NCI-H1105 treated with DMSO at 0.1 percent for 48 hours (cell line): ENCODE measurements at places on chromosomes 7 and 10.
A peak's percentile ranks its signal among the peaks of the same experiment; 100 is the strongest.

- no peak for DNase-seq
These were observed 20.6 kb upstream of the TBXAS1 start for GRCh38 chr7:139808427-139808826.

- no peak for DNase-seq
These were observed 50.5 kb upstream of the TRIM8 start for GRCh38 chr10:102593804-102594079.

DNA sequence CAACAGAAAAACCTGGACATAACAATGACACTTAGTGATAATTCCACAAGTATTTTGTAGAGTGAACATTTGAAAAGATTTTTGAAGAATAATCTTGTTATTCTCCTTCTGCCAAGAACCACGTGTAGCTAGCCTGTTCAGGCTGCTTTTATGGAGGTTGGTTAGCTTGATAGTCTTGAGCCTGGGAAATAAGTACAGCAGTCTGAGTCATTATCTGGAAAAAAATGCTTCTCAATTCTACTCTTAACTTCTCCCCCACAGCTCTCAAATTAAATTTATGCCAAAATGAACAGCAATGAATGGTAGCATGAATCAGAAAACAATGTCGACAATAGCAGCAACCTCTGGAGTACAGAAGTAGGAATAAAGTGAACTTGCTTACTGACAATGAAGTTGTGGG is 63.2 kb downstream of the GPR37 start:
- DNase-seq: no peak

GRCh38 chr10:74213571-74214162 is 62.6 kb downstream of the ADK start:
- DNase-seq: peak; percentile 8

- no peak for DNase-seq
These were observed 119.1 kb downstream of the NRBF2 start for GRCh38 chr10:63252095-63252762.

DNA sequence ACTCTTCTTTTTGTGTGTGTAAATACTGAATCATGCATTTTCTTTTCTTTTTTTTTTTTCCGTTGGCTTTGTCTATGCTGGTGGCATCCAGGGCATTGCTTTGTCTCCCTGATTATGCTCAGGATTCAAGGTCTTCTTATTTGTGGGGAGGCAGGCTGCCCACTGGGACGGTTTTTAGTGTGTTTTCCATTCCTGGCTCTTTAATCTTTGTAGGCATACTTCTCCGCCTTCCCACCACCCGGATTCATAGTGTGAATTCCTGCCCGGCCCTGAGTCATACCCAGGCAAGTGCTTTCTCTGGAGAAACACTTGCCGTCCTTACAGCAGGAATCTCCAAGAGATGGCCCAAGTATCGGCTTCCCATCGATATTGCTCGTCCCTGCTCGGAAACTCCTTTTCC is 5.2 kb downstream of the ZNF655 start:
- DNase-seq: no peak

DNA sequence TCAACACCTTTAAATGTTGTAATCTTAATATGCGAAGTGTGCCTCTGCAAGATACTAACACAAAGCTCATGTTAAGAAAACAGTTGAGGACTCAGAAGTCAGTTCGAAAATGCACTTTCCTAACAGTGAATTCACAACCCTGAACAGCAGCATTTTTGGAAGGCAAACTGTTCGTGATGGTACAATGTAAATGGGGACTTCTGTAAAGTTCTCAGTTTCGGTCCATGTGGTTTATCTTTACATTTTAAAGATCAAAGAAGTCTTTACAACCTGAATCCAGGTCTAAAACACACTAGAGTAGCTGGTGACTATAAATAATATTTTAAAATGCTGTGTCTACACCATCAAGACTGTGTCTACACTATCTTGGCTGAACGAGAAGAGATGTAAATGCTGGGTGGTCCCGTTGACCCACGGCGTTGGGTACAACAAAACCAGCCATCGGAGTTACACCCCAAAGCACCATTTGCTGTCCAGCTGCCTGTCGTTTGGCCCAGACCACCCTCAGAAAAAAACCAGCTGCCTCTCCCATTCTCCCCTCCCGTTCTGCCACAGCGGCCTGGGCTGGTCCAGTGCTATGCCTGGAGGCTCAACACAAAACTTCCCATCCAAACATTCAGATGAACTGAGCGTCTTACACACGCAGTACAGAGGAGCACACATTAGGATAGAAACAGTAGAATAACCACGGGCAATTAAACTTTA is 42.9 kb downstream of the MKI67 start:
- no peak for DNase-seq

- DNase-seq: no peak
These were observed 53.3 kb downstream of the AKAP9 start for GRCh38 chr7:91993976-91994375.

GRCh38 chr10:29240986-29241660 is 47.7 kb upstream of the LYZL1 start:
- no peak for DNase-seq

DNA sequence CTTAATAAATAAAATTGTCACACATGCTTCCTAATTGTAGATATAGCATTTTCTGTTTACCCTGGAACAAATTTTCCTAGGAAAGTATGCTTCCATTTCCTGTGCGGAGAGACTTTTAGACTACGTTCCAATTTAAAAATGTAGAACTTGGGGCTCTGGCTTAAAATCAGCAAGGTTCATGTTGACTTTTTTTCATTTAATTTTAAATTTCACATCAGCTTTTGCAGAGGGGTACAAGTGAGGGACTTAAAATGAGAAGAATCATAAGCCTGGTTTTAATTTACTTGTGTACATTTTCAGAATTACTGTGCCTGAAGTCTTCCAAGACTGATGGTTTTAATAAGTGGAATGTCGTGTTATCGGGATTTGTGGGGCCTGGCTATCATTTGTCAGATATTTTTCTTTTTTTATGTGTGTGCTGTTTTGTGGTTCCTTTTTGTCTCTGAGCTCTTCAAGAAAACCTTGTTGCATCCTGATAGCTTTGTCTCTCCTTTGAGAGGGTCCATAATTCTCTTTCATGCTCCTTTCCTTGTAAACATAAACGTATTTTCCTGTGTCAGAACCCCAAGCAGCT is 8.8 kb upstream of the ATRNL1 start:
- no peak for DNase-seq

DNA sequence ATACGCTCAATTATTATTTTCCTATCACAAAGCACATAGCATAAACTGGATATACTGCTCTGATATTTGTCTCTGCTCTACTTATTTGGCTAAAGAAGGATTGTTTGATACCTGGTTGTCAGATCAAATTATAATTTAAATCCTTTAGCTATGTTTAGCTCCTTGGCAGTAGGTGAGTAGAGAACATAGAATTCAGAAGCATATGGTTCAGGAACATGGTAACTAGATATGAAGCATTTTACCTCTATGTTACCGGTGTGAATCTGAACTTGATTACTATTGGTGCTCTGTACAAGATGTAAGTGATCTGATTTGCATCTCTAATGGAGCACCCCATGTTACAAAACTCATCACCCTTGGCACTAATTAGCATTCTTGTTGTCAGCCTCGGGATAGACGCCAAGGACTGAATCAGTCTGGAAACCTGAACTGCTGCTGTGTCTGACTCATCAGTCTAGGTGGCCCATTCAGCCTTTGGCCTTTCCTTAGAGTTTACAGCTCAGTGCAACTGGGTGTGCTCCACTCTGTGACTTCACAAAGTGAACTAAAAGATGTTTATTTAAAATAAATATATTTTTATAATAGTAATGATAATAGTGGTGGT is 12.3 kb upstream of the MYPN start:
- peak; percentile 1 for DNase-seq

DNA sequence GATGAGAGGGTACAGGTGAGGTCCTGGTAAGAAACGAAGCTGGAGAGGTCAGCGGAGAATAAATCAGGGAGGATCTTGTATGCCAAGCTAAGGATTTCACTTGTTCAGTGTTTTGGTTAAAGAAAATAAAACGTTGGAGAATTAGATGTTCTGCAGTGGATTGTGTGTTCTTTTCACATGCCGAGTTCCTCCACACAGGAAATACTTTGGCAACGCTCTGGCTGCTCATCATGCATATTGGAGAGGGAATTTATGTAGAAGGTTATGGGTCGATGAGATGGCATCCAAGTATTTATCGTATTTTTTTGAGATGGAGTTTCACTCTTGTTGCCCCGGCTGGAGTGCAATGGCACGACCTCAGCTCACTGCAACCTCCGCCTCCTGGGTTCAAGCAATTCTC is 11.0 kb downstream of the RPS24 start:
- DNase-seq: no peak

DNA sequence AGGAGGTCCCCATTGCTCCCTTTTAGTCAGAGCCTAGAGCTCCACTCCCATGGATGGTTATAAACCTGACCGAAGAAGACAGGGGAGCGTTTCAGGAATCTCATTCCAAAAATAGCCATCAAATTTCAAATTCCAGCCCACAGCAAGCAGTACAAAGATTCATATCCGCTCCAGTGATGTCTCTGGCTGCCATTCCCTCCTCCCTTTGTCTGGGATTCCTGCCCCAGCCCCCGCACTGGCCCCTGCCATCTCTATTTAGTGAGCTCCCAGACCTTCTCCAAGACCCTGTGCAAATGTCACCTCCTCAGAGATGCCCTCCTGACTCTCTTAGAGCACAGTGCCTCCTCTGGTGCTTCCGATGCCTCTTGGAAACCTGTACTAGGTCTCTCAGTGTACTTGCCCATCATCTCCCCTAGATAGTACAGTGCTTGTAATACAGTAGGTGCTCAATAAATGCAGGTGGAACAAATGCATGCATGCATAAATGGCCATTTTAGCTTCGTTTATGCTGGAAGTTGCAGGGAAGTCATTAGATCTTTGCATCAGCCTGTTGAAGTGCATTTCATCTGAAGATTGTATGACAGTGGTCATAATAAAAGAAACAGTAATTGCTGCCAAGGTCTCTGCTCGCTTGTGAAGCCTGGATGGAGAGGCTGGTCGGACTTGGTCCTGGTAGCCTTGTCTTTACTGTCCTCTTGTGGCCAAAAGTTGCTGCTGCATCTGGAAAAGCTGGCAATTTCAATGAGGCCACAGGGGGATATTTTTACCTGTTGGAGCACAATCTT is 32.0 kb upstream of the HABP2 start:
- peak; percentile 51 for DNase-seq

DNA sequence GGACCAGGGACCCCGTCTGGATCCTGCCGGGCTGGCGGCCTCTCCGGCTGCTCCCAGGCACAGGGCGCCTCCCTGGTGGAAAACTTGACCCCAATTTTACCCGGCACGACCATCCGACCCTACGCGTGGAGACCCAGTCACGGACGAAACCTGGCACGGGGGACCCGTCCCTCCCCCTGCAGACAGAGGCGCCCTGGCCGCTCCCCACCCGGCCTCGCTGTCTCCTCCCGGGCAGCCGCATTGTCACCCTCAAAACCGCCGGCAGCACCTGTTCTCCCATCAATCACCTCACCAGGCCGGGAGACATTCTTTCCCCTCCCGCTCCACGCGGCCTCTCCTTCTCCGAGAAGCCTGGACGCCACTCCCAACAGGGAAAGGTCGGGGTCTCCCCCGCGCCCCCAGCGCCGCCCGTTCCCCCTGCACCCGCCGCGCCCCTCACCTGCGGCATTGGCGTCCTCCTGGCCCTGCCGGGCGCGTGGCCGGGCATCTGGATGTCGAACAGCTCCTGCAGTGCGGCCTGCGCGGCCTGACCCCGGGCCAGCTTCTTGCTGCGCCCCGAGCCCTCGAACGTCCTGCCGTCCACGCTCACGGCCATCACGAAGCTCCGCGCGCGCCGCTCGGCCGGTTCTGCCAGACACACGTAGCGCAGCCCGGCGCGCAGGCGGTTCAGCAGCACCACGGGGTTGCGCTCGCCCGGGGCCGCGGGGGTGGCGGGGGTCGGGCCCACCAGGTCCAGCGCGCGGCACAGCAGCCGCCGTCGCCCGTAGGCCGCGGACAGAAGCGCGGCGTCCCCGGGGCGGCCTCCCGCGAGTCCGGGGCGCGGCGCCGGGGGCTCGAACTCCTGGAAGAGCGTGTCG is 306.6 kb downstream of the WDR37 start:
- DNase-seq: no peak

DNA sequence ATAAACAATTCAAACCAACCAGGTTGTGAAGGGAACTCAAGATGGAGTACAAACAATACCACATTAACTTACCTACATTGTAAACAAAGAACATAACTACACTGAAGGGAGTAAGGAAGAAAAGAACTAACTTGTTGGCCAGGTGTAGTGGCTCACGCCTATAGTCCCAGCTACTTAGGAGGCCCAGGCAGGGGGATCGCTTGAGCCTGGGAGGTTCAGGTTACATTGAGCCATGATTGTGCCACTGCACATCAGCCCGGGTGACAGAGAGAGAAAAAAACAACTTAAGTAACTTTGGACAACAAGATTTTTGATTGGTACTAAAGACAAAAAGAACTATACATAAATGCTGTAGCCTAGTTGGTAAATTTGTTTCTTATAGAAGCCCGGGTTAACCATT is 68.8 kb downstream of the TRIL start:
- no peak for DNase-seq

GRCh38 chr7:40765639-40766038 is 630.8 kb downstream of the SUGCT start:
- no peak for DNase-seq

DNA sequence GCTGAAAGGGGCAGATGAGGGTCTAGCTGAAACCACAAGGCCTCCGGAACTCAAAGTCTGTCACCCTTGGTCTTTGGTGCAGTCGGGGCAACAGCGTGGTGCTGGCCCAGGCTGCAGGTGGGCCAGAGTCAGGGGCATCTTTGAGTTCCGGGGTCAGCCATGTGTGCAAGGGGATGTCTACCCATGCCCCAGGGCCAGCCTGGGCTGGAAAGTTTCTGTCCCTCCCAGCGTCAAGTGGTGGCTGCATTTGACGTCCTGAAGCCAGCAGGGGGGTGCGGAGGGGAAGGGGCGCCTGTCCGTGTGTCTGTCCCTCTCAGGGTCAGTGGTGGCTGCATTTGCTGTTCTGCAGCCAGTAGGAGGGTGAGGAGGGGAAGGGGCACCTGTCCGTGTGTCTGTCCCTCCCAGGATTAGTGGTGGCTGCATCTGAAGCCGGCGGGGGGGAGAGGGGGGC is 638 bp downstream of the BRAT1 start:
- DNase-seq: no peak

GRCh38 chr7:154424350-154424749 is 372.2 kb downstream of the DPP6 start:
- peak; percentile 81 for DNase-seq

- no peak for DNase-seq
These were observed 107.8 kb downstream of the ANK3 start for GRCh38 chr10:60281792-60282353.
